MM.1S (cell line): ENCODE measurements at places on chromosomes 13 and 19.

GRCh38 chr19:5016781-5017180 lies 47.9 kb downstream of the KDM4B start:
- DNase-seq, result no peak

GRCh38 chr13:38914070-38914469 lies 76.6 kb downstream of the STOML3 start:
- DNase-seq, result peak; percentile 59

DNA sequence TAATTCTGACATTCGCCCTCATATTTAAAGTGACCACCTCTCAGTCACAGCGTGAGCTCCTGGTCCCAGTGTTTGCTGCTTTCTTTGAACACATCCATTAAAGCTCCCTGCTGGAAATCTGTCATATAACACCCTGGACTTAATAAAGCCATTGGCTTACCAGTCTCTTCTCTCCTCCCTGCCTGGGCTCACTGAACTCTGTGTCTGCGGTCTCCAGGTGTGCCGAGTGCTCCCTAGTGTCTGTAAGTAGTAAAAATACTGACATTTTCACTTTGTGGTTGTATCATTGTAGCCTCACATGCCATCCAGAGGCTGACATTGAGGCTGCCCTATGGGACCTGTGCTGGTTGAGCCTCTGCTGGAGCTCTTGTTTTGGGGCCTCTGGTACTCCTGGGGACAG lies 2.6 kb upstream of the PSG11 start:
- no peak for DNase-seq

- no peak for DNase-seq
These were observed 75.3 kb downstream of the RAB20 start for GRCh38 chr13:110486061-110486715.

- no peak for DNase-seq
These were observed 5.2 kb downstream of the DAND5 start for GRCh38 chr19:12974301-12975220.

DNA sequence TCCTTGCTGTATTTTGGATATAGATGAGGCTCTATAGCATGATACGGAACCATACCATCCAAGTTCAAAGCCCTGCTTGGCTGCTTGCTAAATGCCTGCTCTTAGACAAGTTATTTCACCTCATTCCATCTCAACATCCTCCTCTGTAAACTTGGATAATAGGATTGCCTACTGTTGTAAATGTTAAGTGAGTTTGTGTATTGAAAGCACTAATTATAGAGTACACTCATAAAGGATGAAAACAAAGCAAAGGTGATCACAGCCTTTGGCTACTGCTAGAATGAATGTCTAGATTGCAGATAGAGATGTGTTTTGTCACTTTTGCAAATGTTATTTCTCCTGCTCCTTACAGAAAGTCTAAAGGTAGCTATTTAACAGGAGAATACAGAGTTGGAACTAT lies 34.3 kb upstream of the STARD13 start:
- no peak for DNase-seq

DNA sequence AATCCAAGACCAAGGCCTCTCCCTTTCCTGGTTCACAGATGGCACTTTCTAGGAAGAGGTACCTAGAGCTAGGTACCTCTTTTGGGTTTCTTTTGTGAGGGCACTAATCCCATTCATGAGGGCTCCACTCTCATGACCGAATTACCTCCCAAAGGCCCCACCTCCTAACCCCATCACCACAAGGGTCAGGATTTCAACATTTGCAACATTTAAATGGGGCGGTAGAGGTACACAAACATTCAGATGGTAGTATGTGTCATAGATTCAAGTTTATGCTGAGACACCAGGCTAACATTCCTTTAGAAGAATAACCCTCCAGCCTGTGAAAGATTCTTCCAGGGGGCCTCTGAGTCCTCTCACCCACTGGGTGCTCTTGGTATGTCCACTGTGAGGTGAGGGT lies 116.3 kb downstream of the FOXO1 start:
- no peak for DNase-seq

DNA sequence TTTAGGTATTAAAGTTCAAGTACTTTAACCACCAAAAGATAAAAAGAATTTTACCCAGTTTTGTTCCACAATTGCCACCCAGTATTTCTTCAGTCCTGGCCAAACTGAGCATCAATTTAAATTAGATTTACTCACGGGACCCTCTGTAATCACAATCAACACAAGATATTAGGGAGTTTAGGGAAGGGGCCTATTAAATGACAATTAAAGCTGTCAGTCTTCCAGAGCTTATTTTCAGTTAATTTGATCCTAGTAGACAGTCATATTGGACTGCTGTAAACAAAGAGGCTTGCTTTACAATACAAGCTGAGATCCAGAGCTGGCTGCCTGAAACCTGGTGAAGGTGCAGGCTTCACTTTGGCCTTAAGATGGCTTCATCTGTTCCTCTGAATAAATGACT lies 321.2 kb upstream of the NBEA start:
- DNase-seq, result no peak
